ENCODE measurements at places on chromosomes 3 and 15. TPM values are rescaled to one million over a fixed set of nuclear protein-coding genes. Genes with fewer than 3 reads are reported as not detected.

- no peak for DNase-seq
These were observed 215.7 kb downstream of the STT3B start for GRCh38 chr3:31748281-31748932.

- DNase-seq = no peak
These were observed 244.1 kb downstream of the LPP start for GRCh38 chr3:188397766-188398705.

DNA sequence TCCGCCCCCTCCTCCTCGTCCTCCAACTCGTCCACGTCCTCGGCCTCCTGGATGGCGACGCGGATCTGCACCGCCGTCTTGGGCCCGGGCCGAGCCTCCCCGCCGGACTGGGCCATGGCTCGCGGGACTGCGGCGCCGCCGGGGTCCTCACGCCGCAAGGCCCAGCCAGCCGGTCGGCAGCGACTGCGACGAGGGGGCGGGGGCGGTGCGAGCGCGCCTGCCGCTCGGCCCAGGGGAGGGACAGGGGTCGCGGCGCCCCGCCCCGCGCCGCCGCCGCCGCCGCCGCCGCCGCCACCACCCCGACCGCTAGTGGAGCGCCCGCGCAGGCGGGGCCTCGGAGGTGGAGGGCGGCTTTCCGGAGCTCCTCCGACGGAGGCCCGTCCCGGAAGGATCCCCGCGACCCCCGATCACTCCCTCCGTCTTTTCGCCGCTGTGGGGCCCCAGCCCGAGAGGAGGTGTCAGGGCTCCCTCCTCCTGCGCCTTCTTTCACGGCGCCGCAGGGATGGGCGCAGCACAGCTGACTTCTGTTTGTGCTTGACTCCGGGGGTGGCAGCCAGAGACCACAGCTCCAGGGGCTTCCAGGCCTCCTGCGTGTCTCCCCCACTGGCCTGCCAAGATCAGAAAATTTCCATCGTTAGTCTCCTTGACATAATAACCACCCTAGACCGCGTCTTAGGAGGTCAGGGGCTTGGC, at the start of gene LARP6:
Gene LARP6 (minus strand): TSS at position 185 of the 693 bp plus-strand sequence. CDS start 69 bp downstream, at position 116.
- DNase-seq = peak; percentile 91

- peak; percentile 86 for DNase-seq
These were observed 93.0 kb downstream of the SNRK start for GRCh38 chr3:43379343-43379742.

- DNase-seq = no peak
These were observed 4.0 kb upstream of the IL17RD start for GRCh38 chr3:57169108-57169507.

PIK3CA gene
- 47.5 TPM for total RNA-seq

- DNase-seq = no peak
These were observed 376.2 kb downstream of the FEZF2 start for GRCh38 chr3:61997101-61997500.

SLC22A13 gene
- 0.17 TPM for total RNA-seq

DNA sequence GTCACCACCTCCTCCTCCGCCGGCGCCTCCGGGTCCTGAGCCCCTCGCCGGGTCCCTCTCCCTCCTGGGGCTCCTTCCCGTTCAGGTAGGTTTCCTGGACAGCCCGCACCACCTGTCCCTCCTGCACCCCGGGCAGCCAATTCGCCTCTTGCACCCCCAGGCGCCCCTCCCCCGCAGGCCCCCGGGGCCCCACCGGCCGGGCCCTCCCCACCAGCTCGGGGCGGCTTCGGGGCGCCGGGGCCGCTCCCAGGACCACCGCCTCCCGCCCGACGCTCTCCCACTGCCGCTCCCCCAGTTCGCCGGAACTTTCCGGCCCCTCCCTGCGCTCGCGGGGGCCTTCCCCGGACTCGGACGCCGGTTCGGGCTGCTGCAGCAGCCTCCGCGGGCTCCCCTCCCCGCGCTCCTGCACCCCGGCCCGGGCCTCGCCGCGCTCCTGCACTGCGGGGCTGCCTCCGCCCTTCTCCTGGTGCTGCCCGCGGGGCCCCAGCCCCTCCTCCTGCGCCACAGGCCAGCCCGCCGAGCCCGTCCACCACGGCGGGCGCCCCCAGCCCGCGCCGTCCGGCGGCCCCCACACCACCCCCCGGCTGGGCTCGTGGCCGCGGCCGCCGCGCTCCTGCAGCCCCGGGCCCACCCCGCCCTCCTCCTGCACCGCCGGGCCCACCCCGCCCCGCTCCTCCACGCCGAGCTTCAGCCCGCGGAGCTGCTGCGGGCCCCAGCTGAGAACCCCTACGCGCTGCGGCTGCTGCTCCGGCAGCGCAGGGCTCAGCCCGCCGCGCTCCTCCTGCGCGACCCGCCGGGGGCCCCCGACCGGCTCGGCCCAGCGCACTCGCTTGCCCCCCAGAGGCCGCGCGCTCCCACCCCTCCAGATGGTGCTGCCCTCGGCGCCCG, 587 bp upstream of the TNK2 start:
- no peak for DNase-seq

GRCh38 chr3:16864610-16865313, 20.0 kb upstream of the PLCL2 start:
- no peak for DNase-seq

DNA sequence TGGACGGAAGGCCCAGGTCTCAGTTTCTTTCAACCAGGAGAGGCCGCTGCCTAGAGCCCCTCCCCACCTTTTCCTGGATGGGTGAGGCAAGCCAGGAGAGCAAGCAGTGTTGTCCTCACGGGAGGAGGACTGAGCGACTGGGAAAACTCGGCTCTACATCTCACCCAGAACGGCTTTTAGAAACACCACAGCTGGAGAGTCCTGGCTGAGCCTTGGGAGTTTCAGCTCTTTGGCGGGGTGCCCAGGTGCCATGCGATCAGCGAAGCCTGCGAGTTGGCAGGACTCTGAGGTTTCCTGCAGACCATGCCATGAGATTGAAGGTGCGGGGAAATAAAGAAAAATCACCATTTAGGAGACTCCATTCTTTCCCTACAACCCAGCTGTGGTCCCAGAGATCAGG, 26.0 kb downstream of the PPCDC start:
- DNase-seq = no peak

GRCh38 chr3:114392831-114393230, 99.0 kb downstream of the TIGIT start:
- no peak for DNase-seq

DNA sequence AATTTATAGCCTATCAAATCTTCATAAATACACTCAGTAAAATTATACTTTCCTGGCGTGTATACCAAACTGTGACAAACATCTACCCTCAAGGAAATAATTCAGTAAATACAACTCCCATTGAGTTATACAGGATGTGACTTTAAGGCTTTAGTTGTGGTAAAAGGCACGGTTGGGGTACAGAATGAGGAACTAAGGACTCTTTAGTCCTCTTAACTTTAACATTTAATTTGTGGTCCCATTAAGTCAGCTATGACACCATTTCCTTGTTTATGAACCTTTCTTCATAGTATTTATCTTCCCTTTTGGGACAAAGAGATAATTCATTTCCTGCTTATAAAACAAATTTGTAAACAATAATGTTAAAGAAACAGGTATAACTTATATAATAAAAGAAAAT, 30.2 kb downstream of the IFT80 start:
- DNase-seq = no peak

GRCh38 chr3:33718595-33718907, 497 bp upstream of the CLASP2 start:
- DNase-seq = no peak

VGLL3 gene
- total RNA-seq = 45.6 TPM

TGM5 gene
- total RNA-seq = 0.91 TPM

- DNase-seq = peak; percentile 93
These were observed 369 bp upstream of the U2SURP start for GRCh38 chr3:143001034-143001368.

DNA sequence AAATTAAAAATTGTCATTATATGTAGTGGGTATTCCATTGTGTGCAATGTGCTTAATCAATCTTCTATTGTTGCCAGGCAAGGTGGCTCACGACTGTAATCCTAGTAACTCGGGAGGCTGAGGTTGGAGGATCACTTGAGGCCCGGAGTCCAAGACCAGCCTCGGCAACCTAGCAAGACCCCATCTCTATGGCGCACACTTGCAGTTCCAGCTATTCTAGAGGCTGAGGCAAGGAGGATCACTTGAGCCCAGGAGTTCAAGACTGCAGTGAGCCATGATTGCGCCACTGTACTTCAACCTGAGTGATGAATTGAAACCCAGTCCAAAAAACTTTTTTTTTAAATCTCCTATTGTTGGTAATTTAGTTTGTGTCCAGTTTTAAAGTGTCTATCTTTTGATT, 33.4 kb upstream of the ABHD2 start:
- no peak for DNase-seq

DNA sequence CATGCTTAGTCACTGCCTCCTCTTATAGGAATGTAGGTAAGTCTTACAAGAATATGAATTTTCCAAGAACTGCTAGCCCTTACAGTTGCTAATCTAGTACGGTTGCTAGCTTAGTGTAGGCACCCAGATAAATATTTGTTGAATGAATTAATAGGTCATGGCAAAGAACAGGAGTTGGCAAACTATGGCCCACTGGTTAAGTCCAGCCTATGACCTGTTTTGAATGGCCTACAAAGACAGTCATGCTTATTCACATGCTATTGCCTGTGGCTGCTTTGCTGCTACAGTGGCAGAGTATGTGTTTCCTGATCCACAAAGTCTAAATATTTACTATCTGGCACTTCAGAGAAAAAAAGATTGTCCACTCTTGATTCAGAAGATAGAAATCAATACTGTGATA, 631.8 kb downstream of the AGBL1 start:
- DNase-seq = no peak

VILL gene
- total RNA-seq = 5.1 TPM

- no peak for DNase-seq
These were observed 67.0 kb downstream of the DAPK2 start for GRCh38 chr15:63979262-63979793.

DNA sequence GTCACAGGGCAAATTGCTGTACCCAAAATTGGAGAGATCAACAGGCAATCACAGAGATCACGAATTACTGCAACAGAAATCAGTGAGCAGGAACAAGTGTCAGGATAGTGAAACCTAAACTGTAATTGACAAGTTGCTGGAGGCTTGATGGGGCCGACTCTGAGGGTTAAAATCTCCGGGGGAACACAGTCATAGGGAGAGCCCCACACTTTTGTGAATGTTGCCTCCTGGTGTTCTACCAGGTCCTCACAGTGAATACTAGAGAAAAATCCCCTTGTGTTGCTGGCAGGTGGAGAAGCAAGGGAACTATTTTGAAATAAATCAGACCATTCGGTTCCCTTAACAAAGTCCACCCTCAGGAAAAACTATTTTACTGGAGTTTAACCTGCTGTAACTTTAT, 697.5 kb upstream of the CBLB start:
- no peak for DNase-seq

- peak; percentile 98 for DNase-seq
These were observed at the start of gene ZNF501 for GRCh38 chr3:44729384-44729910. TSS of gene ZNF501 (plus strand) at chr3:44729635. CDS start at chr3:44734422, 4,787 bp downstream.

FEZF2 gene
- total RNA-seq = not detected

CHRM5 gene
- total RNA-seq = not detected

- DNase-seq = peak; percentile 94
These were observed 795 bp upstream of the SCAANT1 start for GRCh38 chr3:63912768-63913588.

DNA sequence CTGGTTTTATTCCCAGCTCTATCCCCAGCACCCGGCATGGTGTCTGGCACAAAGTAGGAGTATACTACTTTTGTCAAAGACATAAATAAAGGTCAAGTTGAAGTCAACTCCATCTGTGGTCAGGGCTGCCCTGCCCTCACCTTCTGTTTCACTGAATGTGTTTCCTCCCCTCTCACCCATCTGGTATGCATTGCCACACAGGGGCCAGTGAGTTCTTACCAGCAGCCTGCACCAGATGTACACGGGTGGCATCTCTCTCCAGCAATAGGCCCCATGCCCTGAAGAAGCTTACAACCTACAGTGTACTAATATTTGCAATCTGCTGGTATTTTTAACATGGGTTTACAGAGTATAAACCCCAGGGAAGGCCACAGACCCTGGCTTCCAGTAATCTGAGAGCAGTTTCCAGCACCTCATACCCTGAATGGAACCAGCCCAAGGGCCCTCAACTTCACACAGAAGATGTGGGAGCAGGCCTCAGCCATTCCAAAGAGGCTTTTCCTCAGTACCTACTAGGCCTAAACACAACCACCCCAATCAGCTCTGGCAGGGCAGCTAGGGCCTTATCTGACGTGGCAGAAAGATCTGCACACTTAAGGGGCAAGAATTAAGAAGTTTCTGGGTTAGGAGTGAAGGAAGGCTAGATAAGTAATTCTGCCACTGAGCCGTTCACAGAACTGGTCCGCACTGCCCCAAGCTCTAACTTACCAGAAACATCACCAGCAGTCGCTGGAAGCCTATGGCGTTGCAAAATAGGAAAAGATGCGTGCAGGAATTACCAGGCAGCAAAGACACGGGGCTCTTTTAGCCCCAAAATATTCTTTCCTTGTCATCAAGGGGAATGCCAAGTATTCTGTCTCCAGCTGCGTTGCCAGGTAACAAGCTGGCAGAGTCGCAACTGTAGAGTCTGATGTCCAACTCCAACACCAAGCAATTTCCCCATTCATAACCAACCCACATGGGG, 2.1 kb downstream of the IDH2 start:
- DNase-seq = no peak

CCR3 gene
- total RNA-seq = not detected

DNA sequence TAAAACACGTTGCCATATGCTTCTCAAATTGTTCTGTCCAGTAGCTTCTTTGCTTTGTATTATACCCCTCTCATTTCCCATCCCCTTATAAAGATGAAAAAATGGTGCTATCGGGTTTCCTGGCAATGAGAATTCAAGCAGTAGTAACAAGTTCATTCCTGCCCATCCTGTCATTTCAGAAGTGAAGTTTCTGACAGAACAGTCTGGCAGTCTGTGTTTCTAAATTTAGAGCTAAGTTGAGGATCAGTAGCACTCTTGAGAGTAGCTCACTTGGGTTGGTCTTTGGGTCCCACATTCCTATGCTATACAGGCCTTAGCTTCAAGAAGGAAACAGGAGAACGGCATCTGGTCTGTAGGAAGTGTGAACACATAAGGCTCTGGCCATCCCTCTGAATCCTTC, 134.6 kb downstream of the GHSR start:
- no peak for DNase-seq

DNA sequence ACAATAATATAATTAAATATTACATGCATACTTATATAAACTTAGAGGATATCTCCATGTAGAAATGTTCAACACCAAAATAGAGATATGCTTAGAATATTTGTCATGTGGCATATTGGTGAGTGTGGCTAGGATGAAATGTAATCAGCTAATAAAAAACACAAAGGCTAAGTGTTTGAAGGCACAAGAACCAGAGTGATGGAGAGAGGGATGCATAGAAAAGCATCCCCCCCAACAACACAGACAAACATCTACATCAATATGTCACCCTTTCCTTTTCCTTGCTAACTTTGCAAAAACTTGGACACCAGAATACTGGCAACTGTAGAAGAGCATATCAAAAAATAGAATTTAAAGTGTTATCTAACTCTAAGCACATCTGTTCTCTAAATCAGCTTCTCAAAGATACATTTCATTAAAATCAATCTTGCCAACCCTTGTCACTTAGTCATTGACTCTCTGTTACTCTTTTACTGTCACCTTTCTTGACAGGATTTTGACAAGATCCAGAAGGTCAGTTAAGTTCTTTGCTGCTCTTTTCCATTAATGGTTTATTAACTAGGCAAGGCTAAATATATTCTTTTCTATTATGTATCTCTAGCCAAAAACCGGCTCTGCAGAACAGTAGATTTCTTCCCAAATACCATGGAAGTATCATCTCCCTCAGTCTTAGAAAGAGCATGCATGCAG, 695.9 kb downstream of the OTOL1 start:
- no peak for DNase-seq

- no peak for DNase-seq
These were observed 141.4 kb downstream of the TFG start for GRCh38 chr3:100850701-100851100.

EAF1 gene
- 21.7 TPM for total RNA-seq

- no peak for DNase-seq
These were observed 4.2 kb downstream of the RAP2B start for GRCh38 chr3:153166206-153166605.

Measured in esophagus muscularis mucosa (tissue), 4 donors.